ENCODE measurements at places on chromosomes 3 and 15.

DNA sequence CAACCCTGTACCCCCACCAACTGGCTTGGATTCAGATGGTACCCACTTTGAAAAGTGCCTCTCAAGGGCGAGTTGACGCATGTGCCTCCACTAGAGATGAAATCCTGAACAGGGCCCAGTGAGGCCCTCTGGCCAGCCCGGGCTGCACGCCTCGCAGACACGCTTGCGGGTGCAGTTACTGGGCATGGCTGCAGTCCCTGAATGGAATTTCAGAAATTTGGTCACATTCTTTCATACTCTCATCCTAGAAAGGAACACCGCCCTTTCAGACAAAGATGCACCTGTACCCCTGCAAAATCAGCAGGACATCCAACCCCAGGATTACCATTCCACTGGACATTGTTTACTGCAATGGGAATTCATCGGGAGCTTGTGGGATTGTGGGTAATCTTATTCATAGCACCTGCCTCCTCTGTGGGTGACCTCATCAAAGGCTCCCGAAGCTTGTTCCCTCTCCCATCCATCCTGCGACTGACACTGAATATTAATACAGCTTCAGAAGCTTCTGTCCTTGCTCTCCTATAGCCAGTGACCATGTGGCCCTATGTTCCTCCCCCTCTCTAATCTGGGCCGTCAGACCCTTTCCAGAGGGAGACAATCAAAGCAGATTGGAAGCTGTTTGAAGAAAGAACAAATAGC is 42.5 kb upstream of the TPM1 start:
- DNase-seq, result no peak

GRCh38 chr3:128296469-128297251 is 143.4 kb downstream of the EEFSEC start:
- DNase-seq, result no peak

DNA sequence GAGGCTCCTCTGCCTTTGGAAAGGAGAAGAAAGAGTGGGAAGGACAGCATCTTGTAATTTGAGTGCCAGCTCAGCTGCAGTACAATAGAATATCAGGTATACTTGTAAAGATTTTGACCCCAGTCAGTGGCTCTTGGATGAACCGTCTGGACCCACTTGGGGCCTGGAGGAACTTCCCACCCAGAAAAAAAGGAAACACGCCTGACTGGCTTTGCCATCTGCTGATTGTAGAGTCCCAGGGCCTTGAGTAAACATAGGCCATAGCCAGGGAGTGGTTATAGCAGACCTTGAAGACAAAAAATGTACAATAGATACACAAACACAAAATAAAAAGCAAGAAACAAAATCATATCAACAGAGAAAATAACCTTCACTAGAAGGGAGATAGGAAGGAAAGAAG is 112.1 kb downstream of the GOLIM4 start:
- no peak for DNase-seq

DNA sequence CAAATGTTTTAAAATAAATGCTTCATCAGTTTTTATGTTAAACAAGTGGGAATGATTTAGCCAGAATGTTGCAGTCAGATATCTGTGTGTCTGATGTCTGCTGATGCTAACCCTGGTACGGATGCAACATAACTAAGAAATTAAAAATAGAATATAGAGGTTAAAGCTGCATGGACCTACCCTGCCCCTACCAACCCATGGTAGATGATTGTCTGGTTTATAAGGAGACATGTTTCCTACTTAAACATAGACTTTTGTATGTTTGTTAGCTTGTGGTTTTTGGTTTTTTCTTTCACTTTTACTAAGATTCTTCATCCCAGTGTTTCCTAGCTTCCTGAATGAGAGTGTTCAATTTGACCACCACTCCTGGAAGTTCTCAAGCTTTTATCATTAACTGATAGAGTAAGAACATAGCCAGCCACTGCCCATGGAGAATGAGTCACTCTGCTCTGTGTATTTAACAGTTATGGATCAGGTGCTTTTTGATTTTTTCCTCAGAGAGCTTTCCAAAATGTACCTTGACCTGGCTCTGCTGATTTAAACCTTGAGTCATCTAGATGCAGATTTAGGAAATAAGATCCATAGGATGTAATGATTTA is 70.7 kb upstream of the VEPH1 start:
- DNase-seq, result no peak

DNA sequence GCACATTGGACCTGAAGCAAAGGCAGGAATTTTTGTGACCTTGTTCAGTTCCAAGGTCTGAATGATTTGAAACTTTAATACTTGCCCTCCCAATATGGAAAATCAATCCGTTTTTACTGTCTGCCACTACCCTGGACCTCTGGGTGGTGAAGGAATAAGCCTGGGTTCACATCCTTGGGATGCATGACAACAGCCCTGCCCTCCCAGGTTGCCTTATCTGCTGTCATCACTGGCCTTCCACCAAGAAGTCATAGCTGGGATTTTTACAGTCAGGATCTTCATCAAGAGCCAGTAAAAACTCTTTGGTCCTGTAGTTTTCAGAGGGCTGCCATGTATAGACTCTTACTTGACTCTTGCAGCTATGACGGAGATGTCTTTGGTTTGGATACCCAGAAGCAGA is 128.6 kb downstream of the MYLK start:
- DNase-seq, result no peak

GRCh38 chr3:107269136-107269535 is 108.1 kb upstream of the CCDC54 start:
- no peak for DNase-seq

DNA sequence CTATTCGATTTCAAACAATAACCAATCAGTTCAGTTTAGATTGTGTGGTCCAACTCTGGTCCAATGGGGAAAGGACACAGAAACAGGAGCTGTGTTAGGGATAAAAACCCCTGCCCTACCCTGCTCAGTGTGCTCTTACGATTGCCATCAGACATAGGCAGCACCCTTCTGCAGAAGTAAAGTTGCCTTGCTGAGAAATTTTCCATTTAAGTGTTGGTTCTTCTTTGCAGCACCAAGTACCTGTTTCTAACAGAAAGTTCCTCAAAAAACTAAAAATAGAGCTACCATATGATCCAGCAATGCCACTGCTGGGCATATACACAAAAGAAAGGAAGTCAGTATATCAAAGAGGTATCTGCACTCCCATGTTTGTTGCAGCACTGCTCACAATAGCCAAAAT is 206.2 kb upstream of the CNTN4 start:
- no peak for DNase-seq

GRCh38 chr3:99126316-99126715 is 224.8 kb upstream of the DCBLD2 start:
- no peak for DNase-seq

GRCh38 chr15:62298811-62299210 is 133.7 kb upstream of the C2CD4B start:
- DNase-seq, result no peak

GRCh38 chr3:79111375-79112052 is 656.3 kb downstream of the ROBO1 start:
- no peak for DNase-seq

DNA sequence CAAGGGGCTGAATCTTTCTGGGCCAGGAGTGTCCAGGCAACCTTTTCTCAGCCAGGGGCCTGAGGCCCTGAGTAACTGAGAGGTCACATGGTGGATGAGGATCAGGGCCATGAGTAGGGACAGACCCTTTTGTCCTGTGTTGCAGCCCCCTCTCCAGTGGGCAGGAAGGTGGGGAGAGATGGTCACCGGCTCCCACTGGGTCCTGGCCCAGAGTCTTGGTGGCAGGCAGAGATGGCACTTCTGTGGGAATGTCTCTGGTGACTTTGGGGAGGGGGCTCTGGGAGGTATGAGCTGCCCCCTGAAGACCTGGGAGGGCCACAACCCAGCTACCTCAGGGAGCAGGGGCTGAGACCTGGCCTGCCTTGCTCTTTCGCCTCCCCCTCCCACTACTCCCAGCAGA is 6.8 kb downstream of the ESYT3 start:
- DNase-seq, result no peak
